ENCODE measurements at places on chromosomes 12 and 14.

GRCh38 chr14:53355581-53356112, 202.5 kb upstream of the DDHD1 start:
- no peak for DNase-seq

- DNase-seq = no peak
Observed at GRCh38 chr12:120180975-120181374, 13.5 kb downstream of the GCN1 start.

DNA sequence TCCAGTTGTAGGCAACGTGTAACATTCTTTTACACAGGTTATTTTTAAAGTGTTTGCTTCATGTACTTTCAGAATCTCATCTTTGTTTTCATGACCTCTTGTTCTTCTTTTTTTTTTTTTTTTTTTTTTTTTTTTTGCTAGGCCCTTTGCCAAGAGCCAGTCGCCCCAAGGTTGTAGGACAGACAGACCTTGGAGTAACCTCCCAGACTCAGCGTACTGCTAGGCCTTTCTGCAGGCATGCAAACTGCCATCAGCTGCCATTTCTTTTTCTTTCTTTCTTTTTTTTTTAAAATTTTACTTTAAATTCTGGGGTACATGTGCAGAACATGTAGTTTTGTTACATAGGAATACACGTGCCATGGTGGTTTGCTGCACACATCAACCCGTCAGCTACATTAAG, 452.3 kb upstream of the MDGA2 start:
- DNase-seq = no peak

DNA sequence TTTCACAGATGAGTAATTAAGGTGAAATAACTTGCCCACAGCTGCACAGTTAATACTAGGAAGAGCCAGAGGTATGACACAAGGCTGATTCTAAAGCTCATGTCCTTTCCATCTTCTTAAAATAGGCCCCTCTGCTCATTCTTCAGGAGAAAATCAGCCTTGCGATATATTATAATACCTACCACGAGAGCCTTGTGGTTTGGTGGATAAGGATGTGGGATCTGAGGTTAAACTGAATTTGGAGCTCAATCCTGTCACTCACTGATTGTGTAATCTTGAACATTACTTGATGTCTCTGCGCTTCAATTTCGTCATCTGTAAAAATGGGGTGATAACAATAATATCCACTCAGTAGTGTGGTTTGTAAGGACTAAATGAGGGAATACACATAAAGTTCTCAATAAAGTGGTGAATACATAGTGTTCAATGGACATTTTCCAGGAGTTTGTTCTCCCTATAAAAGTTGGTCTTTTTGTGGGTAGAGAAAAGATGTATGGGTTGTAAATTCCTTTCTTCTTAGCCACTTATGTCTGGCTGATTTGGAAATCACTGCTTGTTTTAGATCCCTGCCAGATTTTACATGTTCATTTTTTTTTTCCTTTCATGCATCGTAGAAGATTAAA, 25.1 kb upstream of the ATP2B1 start:
- DNase-seq = no peak

- DNase-seq = no peak
Observed at GRCh38 chr12:81161680-81162079, 83.8 kb downstream of the ACSS3 start.

DNA sequence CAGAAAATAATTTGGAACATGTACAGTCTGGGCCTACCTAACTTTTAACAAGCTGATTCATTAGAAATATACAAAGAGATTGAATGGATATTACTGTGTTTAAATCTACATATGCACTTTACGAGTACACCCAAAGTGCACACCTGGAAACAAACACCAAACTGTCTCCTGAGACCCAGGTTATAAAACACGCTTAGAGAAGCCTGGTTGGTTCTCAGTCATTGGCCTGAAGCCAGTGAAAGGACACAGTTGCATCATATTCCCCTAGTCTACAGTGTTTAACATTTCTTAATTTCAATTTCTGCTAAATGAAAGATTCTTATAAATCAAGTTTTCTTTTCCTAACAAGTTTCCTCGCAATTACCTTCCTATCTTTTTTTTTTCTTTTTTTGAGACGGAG, 209.5 kb downstream of the FBXL14 start:
- DNase-seq = no peak

GRCh38 chr14:88681755-88682494, 110.8 kb downstream of the EML5 start:
- DNase-seq = no peak

DNA sequence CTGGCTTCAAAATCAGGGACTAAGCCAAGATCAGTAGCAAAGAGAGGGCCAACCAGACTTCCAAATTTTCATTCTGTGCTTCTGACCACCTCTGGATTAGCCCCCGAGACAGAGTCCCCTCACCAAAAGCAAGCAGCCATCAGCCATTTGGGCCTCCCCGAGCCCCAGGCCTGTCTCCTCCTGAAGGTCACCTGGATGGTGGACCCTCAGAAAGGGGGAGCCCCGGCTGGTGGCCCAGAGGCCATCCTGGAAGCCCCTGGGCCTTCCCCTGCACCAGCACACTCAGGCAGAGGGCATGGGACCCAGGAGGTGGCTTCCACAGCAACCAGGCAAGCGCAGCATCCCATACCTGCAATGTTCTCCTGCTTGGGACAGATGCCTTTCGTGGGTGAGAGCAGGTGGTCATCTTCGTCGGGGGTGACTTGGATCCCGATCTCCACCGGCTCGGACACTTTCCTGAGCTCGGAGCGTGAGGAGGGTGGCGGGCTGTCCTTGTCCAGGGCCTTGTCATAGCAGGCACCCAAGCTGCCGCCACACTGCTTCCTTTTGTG, 14.8 kb downstream of the BCL11B start:
- no peak for DNase-seq

DNA sequence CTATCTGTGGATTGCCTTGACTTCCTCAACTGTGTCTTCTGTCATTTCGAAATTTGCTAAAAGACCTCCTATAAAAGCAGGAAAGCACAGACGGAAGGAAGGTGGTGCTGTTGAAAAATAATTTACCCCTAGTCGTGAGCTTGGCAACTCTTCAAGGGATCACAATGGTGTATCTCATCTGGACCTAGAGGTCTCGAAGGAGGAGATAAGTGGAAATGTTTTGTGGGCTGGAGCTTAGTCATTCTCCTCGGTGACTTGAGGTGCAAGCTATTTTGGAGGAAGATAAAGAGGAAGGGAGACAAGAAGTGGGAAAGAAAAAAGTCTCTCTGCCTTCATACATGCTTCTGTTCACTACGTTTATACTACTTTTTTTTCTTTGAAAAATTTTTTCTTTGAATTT, 89.9 kb downstream of the FLRT2 start:
- DNase-seq = no peak

- DNase-seq = no peak
Observed at GRCh38 chr14:87999277-87999676, 5.7 kb upstream of the GPR65 start.

GRCh38 chr14:49988080-49988990, 95.5 kb downstream of the ARF6 start:
- DNase-seq = no peak

GRCh38 chr14:28773861-28774691, 7.5 kb downstream of the FOXG1 start:
- no peak for DNase-seq

GRCh38 chr12:43453761-43454160, 98.2 kb downstream of the ADAMTS20 start:
- DNase-seq = no peak

GRCh38 chr14:35532783-35533356, 1.1 kb upstream of the INSM2 start:
- DNase-seq = no peak

GRCh38 chr14:44914849-44915248, 46.9 kb downstream of the KLHL28 start:
- DNase-seq = no peak

DNA sequence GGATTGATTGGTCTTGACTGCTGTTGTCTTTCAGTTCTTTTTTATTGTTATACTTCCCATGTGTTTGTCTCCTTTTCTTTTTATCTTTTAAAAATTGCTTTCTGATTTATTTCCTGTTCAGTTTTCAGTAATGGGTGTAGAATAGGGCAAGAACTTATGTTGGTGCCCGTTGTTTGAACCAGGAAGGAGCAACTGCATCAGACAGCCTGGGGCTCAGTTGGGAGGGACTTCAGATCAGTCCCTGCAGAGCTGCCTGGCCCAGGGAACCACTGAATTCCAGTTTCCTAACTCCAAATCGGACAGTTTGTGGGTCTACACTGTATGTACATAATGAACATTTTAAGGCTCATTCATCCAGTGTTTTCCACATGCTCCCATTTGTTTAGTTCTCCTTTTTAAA, 64.9 kb downstream of the FBXO34 start:
- DNase-seq = no peak

DNA sequence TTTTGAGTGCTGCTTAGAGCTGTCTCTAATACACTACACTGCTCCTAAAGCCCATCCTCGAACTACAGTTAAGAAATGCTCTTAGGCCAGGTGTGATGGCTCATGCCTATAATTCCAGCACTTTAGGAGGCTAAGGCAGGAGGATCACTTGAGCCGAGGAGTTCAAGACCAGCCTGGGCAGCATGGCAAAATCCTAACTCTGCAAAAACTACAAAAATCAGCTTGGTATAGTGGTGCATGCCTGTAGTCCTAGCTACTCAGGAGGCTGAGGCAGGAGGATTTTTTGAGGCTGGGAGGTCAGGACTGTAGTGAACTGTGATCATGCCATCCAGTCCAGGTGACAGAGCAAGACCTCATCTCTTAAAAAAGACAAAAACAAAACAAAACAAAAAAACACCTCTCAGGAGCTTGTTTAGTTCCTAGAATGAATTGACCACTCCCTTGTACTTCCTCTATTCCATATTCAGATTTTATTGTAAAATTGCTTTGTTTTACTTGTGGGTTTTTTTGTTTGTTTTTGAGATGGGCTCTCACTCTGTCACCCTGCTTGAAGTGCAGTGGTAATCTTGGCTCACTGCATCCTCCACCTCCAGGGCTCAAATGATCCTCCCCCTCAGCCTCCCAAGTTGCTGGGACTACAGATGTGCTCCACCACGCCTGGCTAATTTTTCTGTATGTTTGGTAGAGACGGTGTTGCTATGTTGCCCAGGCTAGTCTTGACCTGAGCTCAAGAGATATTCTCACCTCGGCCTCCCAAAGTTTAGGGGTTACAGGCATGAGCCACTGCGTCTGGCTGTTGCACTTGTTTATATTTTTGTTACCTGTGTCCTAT, 13.6 kb downstream of the MDM2 start:
- no peak for DNase-seq

GRCh38 chr14:34362641-34363251, 99.3 kb downstream of the SPTSSA start:
- DNase-seq = no peak

- no peak for DNase-seq
Observed at GRCh38 chr14:89178800-89179535, 238.1 kb downstream of the FOXN3 start.

DNA sequence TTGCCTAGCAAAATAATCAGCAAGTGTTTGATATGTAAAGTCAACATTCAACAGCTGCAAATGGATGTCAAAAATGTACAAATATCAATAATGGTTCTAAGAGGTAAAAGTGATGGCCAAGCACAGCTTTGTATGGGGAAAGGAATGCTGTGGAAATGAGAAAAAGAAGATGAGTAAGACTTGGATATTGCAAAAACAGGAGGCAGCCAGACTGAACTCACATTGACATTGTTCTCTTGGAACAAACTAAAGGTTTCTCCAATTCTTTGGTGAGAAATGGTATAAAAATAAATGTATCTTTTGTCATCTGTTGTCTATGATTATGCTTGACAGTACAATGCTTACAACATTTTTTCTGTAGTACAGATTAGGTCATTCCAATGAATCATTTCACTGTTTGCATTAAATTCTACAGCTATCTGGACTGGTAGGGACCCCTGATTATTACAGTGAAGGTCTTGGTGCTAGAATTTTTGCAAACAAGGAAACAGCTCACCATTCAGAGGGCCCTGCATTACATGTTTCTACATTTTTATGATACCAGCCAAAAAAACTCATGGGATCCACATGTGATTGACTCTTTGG, 465.7 kb downstream of the NOVA1 start:
- no peak for DNase-seq

DNA sequence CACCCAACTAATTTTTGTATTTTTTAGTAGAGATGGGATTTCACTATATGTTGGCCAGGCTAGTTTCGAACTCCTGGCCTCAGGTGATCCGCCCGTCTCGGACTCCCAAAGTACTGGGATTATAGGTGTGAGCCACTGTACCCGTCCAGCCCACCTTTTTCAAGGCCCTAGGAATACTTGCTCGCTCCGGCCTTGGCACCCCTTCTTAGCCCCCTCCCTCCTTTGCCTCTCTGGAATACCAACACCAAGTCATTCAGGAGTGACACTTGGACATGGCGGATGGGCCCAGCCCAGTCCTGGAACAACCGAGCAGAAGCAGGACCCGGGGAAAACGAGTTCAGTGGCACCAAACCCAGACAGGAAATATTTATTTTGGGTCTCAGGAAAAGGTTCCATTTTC, 29.1 kb downstream of the PLEKHG3 start:
- no peak for DNase-seq

DNA sequence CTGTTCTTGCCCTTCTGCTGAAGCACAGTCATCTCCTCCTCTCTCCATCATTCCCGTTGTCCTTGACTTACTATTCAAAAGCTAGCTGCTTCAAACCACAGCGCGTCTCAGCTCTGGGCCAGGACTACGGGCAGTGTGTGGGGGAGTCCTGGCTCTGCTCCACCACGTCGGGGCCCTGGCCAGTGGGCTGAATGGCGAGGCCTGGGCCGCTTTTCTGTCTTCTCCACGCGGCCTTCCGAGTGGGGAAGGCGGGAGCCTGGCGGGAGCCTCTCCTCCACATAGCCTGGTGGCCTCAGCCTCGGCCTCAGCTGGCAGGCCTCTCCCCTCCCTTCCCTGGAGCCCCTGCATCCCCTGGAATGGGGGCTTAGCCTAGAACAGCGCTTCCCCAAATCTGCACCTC, 16.5 kb downstream of the ANKRD9 start:
- DNase-seq = no peak

GRCh38 chr14:59848671-59849070, 21.9 kb downstream of the RTN1 start:
- no peak for DNase-seq

GRCh38 chr12:82757059-82757458, 70.4 kb downstream of the TMTC2 start:
- DNase-seq = no peak

DNA sequence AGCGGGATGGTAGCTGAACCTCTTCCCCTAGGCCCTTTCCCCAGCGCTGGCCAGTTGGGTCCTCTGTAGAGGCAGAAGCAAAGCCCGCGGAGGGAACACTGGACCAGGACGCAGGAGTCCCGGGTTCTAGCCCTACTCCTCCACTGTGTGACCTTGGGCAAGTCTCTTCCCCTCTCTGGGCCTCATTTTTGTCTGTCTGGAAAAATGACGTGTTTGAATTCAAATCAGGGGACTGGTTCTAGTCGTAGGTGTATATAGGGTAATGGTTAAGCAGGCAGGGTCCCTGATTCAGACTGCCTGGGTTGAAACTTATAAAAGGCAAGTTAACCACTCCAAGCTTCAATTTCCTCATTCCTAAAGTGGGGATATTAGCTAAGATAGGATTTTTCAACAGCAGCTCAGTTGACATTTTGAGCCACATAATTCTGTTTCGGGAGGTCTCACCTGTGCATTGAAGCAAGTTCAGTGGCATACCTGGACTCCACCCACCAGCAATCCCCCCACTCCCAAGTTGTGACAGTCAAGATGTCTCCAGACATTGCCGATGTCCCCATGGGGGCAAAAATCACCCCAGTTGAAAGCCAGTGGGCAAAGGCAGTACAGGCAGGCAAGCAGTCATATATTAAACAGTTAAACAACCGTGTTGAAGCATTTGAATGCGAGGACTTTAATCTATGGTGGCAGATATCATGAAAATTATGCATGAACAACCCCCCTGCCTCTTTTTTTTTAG, 899 bp downstream of the TPCN1 start:
- no peak for DNase-seq

GRCh38 chr12:103742349-103742932, 98.6 kb downstream of the NT5DC3 start:
- DNase-seq = no peak

GRCh38 chr12:96221391-96221790, 27.2 kb downstream of the ELK3 start:
- DNase-seq = no peak
